Transverse colon (tissue), 4 donors: ENCODE measurements at places on chromosomes 1 and 21. TPM values are rescaled to one million over a fixed set of nuclear protein-coding genes. Genes with fewer than 3 reads are reported as not detected.

The OR10Z1 gene
- total RNA-seq: not detected

GRCh38 chr1:209815931-209816341, 10.0 kb upstream of the IRF6 start:
- DNase-seq: no peak

The VANGL2 gene
- total RNA-seq: 2.4 TPM

The IL19 gene
- not detected for total RNA-seq

GRCh38 chr1:223702735-223703667, 9.3 kb upstream of the CAPN2 start:
- DNase-seq: no peak

- no peak for DNase-seq
Measured at GRCh38 chr1:165313903-165314302, 42.6 kb downstream of the LMX1A start.

The SGIP1 gene
- total RNA-seq: not detected

DNA sequence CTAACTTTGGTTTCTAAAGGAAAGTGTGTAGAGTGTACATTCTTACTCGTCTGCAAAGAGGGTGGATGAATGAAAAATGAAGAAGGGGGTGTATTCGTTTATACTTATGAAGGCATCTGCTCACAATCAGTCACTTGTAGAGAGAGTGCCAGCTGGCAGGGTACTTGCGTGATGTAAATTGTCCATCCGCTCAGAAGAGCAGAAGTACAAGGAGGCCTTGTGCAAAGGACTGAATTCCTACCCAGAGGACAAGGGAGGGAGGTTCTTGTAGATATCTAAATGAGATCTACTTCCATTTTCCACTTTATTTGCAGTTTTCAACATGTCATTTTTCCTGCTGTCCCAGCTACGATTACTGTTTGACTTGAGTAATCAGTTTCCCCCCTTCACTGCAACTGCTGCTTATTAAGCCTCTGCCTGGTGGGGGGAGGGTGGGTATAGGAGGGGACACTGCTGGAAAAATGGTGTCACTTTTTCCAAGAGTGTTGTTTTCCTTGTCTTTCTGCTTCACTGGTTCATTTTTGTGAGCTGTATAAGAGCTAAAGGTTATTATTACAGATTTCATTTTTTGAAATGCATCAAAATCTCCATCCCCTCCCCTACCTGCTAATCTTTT, 67.3 kb downstream of the LAMC1 start:
- DNase-seq: peak; percentile 52

The AMY1C gene
- not detected for total RNA-seq

The PDXK gene
- total RNA-seq: 85.8 TPM

The GORAB gene
- 8.2 TPM for total RNA-seq

The IL20 gene
- total RNA-seq: not detected

DNA sequence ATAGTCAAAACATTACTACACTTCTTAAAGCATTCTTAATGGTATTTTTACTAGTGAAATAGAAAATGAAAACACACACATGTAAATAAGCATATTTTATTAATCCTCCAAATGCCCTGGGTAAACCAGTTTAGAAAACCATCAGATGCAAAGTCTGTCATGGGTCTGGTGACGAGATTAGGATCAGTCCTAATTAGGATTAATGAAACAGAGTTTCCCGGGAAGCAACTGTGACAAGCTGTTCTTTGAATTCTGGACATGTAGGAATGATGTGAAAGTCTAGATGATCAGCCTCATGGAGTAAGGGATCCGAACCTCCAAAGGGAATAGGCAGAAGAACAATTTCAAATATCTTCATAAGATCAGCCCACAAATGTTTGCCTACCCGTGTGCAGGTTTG, 250.2 kb downstream of the KIF26B start:
- no peak for DNase-seq

DNA sequence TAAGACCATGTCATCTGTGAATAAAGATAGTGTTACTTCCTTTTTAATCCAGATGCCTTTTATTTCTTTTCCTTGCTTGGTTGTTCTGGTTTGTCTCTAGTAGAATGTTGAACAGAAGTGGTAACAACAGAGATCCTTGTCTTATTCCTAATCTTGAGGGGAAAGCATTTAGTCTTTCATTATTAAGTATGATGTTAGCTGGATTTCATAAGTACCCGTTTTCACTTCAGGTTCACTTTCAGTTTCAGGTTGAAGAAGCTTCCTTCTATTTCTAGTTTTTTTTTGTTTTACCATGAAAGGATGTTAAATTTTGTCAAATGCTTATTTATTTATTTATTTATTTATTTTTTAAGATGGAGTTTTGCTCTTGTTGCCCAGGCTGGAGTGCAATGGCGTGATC, 22.3 kb upstream of the AGPAT3 start:
- no peak for DNase-seq

DNA sequence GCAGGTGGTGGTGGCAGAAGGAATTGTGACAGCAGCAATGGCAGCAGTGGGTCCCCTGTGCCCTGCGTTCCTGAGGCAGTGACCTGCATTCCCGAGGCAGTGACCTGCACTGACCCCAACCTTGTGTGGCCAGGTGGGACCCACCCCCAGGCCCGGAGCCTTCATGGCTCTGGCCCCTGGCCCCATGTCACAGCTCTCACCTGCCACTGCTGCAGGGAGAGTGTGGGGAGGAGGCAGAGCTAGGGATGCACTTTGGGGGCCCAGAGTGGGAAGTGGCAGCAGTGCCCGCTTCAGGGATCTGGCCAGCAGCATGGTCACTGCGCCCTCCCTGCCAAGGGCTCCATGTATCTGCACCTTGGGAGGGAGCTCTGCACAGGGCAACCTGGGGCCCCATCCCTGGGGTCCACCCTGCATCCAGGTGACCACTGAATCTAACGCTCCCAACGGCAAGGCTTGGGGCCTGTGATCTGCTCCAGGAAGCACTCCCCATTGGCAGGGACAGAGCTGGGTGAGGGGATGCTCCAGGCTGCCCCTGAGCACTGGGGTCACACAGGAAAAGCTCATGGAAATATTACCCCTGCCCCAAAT, 618.6 kb downstream of the RWDD3 start:
- DNase-seq: no peak

- no peak for DNase-seq
Measured at GRCh38 chr1:207977876-207978275, 67.0 kb upstream of the CD34 start.

- no peak for DNase-seq
Measured at GRCh38 chr1:225830841-225831240, 20.9 kb downstream of the EPHX1 start.

DNA sequence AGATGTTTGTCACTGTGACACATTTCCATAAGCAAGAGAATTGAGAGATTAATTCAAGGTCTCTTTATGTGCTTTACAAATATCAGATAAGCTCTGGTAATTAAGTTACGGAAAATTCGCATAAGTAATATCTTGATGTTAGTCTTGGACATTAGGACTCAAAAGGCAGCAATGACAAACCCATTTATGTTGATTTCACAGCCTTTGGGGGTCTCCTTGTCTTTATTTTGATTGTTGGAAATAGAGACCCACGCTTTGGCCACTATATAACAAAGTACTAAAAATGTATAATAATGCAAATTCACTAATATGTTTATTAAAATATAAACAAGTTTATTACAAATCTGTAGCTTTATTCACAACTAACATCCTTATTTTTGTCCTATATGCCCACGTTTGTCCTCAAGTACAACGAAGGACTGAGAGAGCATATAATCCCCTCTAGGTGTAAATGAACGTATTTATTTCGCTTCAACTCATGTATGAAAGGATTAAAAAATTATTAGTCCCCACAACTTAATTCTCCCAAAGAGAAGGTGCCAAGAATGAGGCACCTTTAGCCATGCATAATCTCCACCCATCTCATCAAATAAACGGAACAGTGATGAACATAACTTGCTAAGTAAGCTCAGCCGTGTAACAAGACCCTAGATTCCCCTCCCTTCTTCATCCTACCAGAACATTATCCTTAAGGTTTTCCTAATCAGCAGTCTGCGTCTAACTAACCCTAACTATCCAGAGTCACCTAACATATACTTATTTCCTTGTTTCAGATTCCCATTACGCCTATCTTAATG, 1.6 kb upstream of the LAMC1 start:
- DNase-seq: no peak

The GPR37L1 gene
- total RNA-seq: not detected

DNA sequence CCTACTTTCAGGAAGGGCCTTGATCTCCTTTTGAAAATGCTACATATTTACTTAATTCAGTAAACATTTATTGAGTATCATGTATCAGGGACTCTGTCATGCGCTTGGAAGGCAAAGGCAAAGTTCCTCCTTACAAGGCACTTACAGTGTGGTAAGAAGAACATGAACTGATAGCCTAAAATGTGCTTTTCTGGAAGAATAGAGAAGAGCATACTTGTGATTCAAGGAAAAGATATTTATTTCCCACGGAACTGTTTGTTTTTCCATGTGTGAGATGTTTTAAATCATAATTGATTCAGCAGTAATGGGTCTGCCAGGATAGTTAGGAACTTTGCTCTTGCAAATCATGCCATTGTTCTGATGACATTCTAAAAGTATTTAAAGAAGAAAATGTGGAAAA, 110.1 kb upstream of the ZNHIT6 start:
- DNase-seq: no peak

GRCh38 chr1:186481303-186481888, 20.5 kb upstream of the PDC start:
- no peak for DNase-seq

DNA sequence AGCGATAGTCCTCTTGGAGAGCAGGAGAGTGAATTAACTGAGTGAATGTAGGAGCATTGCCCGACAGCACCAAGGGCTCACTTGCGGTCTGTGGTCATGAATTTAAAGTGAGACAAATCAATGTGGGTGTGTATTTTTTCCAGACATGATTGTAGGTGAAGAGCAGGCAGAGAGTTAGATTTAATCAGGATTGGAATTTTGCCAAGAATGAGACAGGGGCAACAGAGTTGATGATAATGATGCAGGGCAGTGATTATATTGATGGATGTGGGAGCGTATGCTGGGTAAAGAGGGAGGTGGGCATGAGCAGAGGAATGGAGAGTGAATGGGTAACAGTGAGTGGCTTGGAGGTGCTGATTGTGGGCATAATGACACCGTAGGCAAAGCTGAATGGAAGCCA, 20.0 kb upstream of the SYT6 start:
- DNase-seq: no peak

GRCh38 chr1:94045465-94046056, 75.4 kb downstream of the ABCA4 start:
- peak; percentile 71 for DNase-seq

DNA sequence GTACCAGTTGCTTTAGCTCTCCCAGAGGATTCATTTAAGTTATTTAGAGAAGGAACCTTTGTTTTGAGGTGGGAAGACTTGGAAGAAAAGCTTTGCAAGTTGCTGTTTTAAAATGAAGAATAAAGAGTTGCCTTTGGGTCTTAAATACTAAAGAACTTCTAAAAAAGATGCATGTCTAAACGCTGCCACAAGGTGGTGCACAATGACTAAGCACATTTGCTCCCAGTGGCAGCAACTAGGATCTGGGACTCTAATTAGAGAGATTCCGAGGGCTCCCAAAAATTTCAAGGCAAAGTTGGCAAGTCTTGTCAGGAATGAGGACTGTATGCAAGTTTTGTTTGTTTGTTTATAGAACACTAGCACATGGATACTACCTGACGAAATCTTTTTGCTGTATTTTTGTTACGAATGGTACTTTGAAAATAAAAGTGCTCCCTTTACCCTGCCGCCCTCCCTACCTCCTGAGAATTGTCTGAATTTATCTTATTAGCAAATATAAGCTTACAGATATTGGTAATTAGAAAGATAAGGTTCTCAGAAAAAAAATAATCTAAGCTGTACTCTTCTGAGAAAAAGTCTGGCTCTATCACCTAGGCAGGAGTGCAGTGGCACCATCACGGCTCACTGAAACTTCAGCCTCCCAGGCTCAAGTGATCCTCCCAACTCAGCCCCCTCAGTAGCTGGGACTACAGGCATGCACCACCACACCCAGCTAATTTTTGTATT, 121.8 kb downstream of the HFM1 start:
- peak; percentile 43 for DNase-seq
